T1000 (cell line): ENCODE measurements at places on chromosomes 11 and 22.

DNA sequence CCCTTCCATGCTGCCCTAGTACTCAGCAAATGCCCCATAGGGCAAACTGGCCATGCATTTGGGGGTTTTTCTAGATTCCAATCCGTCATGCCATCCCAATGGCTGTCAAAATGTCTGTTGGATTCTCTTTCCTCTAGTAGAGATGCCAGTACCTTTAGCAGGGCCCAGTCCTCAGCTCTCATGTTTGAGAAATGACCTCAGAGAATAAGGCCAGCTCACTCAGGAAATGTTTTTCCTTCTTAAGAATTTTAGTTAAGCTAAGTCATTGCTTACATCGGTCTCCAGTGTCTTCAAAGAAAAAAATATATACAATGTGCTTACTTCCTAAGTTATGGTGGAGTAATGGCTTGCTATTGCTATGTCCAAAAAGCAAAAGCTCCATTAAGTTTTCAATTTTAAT, 14.1 kb upstream of the ALKBH3 start:
- DNase-seq = no peak

DNA sequence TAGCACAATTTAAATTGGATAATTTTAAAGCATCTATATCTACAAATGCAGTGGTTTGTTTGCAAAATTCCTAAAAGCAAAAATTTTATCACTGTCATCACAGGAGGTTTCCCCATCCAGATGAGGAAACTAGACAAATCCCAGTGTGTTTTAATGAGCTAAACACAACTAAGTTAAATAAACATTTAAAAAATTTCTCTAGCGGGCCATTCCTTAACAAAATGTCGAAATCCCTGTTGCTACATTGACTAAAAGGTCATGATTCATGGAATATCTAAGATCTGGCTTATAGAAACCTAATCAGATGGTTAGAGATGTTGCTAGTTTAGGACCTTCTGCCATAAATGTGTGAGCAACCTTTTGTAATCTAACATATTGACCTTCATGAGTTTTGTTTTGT, 107.3 kb upstream of the BDNF start:
- no peak for DNase-seq

- DNase-seq = no peak
Observed at GRCh38 chr11:2667940-2668339, 31.9 kb downstream of the KCNQ1OT1 start.

DNA sequence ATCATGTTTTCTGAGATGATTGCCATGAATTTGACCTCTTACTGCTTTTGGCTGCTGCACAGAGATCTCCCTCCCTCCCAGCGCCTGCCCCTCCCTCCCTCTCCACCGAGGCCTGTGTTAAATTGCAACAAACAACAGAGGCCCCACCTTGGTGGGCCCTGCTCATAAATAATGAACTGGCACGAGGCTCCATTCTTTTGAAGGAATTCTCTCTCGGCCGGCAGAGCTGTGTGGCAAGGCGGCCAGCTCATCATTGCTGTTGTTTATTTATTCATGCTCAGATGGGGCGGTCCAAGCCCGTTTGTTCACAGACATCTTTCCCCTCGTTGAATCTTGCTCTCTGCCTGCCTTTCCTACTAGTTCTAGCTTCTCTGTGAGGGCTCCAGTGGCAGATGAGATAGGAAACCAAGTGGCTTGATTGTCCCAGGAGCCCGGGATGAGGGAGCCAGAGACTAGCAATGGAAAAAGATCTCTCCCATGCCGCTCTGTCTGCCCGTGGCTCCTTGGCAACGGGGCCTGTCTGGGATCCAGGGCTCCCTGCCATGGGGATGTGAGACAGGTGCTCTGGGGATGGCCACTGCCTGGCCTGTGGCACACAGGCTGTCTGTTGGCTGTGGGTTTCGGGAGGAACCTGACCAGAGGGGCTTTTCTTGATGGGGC, 192.6 kb downstream of the DSCAML1 start:
- no peak for DNase-seq

DNA sequence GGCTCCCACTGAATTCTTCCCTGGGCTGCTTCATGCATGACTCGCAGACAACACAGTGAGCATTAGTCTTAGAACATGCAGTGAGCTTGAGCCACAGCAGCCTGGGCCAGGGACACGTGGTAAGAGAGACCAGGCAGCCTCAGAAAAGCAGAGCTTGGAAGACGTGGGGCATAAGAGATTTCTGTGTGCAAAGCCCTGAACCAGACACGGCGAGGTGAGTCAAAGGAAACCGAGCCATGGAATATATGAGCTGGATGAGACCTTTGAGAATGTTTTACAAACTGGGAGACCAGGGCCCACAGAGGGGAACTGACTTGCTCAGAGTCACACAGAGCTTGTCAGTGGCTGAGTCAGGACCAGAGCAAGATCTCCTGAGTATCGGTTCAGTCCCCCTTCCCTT, 8.5 kb upstream of the FXYD6 start:
- no peak for DNase-seq

- DNase-seq = no peak
Observed at GRCh38 chr11:11293798-11294550, 59.1 kb downstream of the CSNK2A3 start.

DNA sequence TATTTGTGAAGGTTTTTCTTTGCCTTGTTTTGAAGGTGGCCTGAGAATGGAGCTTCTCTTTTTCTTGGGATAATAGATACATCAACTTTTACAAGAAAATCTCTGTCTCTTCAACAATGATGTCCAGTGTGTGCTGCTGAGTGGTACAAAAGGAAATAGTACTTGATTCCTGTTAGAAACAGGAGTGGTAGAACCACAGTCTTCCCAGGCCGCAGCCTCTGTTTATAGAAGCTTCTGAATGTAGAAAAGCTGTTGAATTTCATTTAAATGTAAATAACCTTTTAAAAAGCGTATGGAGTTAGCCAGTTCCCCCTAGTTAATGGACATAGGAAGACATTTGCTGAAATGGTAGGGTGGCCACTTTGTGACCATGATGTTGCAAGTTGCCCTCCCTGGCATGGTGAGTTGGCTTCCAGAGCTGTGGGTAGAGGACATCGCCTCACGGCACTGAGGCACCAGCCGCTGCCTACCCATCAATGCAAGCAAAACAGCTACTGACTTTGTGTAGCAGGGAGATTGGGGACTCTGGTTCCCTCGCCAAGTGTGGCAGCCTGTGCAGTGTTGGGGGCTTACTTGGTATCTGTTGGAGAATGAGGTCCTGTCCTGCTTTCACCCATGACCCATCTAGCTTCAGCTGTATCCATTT, 31.6 kb downstream of the C11orf91 start:
- no peak for DNase-seq

DNA sequence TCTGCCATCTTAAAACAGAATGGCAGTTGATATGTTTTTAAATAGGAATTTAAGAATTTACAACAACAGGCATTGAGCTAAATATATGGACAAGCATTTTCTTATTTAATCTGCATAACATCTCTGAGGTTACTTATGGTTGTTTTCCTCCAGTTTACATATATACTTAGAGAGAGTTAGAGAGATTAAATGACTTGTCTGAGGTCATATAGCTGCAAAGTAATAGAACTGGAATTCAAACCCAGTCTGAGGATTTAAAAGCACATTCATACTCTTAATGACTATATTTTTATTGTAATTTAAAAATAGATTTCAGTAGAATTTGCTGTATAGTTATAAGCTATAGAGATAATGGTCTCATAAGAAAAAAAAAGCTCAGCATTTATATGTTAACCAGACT, 81.4 kb upstream of the GRIK4 start:
- DNase-seq = no peak

- no peak for DNase-seq
Observed at GRCh38 chr11:5232176-5232575, 2.1 kb downstream of the HBD start.

DNA sequence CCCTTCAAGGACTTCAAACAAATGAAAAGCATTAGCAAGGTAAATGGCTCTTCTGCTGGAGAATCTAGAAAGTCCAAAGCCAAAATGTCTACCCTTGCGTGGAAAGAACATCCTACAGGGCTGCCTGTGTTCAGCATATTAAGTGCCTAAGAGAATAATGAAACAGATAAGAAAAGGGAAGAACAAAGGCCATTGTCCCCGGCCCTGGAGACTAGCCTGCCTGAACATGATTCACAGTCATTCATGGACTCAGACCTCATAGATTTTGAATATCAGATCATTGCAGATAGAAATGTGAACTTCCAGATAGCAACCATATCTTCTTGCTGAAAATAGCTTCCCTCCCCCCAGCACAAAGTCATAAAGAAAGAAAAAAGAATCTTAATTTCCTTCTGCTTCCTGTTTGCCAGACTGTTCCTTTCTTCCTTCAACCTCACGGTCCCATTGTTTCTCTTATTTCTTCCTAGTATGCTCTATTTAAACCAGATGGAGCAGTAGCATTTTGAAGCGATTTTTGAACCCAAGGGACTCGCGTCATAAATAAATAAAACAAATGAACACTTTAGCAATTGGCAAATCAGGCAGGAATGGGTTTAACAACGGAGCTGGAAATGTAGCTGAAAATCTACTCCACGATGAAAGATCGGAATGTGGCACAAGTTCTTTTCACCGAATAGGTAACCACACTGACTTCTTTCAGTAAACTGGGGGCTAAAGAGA, 408.2 kb upstream of the CCDC90B start:
- no peak for DNase-seq

DNA sequence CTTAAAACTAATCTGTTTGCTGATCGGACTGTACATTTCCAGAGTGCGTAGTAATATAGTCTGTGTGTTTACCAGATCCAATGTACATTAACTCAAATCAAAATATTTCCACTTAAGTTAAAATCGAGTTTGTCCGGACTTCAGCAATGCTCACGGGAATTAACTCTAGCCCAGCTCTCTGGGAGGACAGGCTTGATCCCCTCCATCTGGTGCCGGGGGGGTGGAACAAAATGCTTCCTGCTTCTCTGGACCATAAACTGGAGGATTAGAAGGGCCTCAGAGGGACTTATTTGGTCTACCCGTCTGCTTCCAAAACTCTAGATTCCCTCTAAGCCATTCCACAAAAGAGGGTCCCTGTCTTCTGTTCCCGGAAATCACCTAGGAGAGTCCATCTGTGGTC, 511.2 kb downstream of the BUD13 start:
- DNase-seq = no peak

GRCh38 chr22:30234786-30235470, 11.6 kb downstream of the LIF start:
- DNase-seq = no peak

- no peak for DNase-seq
Observed at GRCh38 chr11:73398721-73399120, 22.5 kb downstream of the RELT start.

DNA sequence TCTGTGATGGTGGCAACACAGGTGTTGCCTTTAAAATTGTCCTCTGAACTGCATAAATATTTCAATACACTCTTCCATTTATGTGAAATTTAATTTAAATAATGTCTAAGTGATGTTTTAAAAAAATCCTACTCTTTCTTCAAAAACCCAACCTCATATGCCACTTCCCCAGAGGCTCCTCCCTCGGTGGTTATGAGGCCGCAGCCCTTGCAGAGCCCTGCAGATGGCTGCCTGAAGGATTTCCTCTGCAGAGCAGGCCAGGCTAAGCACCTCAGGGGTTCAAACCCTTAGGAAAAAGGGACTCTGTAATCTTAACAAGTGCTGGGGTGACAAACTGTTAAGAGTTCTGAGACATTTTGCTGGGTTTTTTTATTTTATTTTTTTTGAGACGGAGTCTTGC, 25.2 kb downstream of the MORC2 start:
- no peak for DNase-seq

GRCh38 chr11:43835104-43835503, 45.5 kb upstream of the ALKBH3 start:
- DNase-seq = no peak

- no peak for DNase-seq
Observed at GRCh38 chr11:42271306-42271705, 811.9 kb upstream of the LRRC4C start.
